ENCODE measurements at places on chromosomes 1 and 21.

- DNase-seq, result peak; percentile 65
Measured at GRCh38 chr1:27606708-27607238, 2.8 kb upstream of the AHDC1 start.

DNA sequence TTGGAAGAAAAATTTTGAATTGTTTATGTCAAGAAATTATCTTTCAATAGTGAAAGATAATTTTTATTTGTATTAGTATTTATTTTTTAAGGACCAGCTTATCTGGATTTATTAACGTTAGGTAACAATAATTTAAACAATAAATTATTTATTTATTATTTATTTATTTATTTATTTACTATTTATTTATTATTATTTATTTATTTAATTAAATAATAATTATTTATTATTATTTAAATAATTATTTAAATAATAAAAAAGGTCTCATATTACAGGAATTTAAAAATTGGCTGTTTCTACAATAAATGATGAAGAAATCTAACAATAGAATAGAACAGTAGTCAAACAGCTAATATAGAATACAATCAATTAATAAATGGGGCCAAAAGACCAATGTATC, 618.7 kb upstream of the BRINP3 start:
- DNase-seq, result no peak

DNA sequence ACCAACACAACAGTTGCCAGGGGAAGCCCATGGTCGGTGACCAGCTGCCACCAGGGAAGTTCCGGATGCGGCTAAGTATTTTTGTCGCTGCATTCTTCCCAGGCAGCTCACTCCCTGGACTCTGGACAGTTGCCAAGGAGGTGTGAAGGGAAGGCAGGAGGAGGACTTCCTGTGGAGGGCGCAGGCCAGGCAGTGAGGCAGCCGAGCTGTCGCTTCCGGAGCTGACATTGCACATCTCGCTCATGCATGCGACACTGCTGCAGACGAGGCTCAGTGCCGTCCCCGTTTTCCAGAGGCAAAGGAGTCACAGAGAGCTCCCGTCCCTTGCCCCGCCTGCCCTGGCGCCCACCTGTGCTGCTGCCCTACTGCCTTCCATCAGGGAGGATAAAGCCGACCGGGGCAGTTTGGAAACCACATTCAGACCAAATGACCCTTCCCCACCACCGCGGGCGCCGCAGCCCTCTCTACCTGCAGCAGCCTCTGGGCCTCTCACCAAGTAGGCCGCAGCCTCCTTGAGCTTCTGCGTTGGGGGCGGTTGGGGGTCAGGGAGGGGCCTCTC, 81.4 kb downstream of the NENF start:
- peak; percentile 90 for DNase-seq

GRCh38 chr1:205186191-205186590, 25.3 kb downstream of the DSTYK start:
- no peak for DNase-seq

DNA sequence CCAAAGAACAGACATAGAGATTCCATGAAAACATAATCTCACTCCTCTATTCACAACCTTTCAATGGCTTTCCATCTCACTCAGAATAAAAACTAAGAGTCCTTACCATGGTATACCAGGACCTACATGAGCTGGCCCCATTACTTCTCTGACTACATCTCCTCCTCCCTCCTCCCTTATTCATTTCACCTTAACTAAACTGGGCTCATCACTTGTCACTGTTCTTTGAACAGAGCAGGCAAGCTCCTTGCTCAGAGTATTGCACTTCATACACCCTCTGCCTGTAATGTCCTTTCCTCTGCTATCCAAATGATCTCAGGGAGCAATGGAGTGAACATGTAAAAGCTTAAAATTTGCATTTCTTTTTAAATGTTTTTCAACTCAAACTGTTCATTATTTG, 142.0 kb downstream of the MRPL39 start:
- DNase-seq, result no peak

DNA sequence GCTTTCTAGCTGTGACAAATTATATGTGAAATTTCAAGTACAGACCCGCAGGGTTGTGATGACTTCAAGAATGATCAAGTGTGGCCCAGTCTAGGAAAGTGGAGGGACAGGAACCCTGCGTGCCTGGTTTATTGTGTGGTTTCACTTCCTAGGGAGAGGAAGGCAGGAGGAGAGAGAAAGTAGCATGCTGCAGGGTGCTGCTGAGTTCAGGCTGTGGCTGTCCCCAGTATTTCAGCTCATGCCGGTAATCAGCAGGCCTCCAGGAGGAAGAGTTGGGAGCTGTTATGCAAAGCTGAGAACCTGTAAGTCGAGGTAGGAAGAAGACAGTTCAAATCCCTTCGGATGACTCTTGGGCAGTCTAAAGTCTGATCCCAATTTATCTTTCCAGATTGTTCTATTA, 140.4 kb downstream of the ROR1 start:
- DNase-seq, result no peak
